ENCODE measurements at places on chromosomes 7 and 10.

DNA sequence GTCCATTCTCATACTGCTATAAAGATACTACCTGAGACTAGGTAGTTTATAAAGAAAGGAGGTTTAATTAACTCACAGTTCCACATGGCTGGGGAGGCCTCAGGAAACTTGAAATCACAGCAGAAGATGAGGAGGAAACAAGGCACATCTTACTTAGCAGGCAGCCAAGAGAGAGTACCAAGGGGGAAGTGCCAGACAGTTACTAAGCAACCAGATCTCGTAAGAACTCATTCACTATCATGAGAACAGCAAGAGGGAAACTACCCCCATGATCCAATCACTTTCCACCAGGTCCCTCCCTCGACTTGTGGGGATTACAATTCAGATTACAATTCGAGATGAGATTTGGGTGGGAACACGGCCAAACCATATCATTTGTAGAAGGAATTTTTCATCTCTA is 36.3 kb downstream of the NHLRC2 start:
- peaks cover 2% of the 10 kb centered on the region for H3K4me1 ChIP-seq
- H3K27ac ChIP-seq, result no peak overlapping the region
- peaks cover 39% of the 10 kb centered on the region for H3K36me3 ChIP-seq
- no peak for DNase-seq

GRCh38 chr7:129959471-129960203 is 6.9 kb upstream of the UBE2H start:
- no peaks in the 10 kb centered on the region for H3K36me3 ChIP-seq
- H3K4me3 ChIP-seq, result no peak overlapping the region
- peaks cover 5% of the 10 kb centered on the region for H3K27me3 ChIP-seq
- no peak overlapping the region for H3K27ac ChIP-seq
- H3K4me1 ChIP-seq, result no peaks in the 10 kb centered on the region
- DNase-seq, result no peak

DNA sequence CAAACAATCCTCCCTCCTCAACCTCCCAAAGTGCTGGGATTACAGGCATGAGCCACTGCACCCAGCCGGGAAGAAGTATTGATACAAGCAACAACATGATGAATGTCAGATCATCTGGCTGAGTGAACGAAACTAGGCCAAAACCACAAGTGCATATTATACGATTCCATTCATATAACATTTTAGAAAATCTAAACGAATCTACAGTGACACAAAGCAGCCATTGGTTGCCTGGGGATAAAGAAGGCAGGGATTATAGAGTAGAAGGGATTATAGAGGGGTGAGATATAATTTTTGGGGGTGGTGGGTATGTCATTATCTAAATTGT is 11.5 kb upstream of the RHBDD2 start:
- peaks cover 7% of the 10 kb centered on the region for H3K27me3 ChIP-seq
- no peak overlapping the region for H3K4me3 ChIP-seq
- peaks cover 9% of the 10 kb centered on the region for H3K4me1 ChIP-seq
- no peak for DNase-seq
- H3K36me3 ChIP-seq, result no peaks in the 10 kb centered on the region
- H3K27ac ChIP-seq, result no peak overlapping the region

GRCh38 chr7:43364391-43364790 is 218.5 kb upstream of the STK17A start:
- H3K27me3 ChIP-seq, result peaks cover 4% of the 10 kb centered on the region
- peak overlapping the region; percentile 28 for H3K27ac ChIP-seq
- H3K36me3 ChIP-seq, result no peaks in the 10 kb centered on the region
- no peaks in the 10 kb centered on the region for H3K4me1 ChIP-seq
- no peak for DNase-seq
- no peak overlapping the region for H3K4me3 ChIP-seq

- peak; percentile 83 for DNase-seq
- H3K4me3 ChIP-seq, result peak overlapping the region; percentile 99
- H3K36me3 ChIP-seq, result peaks cover 77% of the 10 kb centered on the region
Measured at GRCh38 chr7:44977304-44977958, 1.4 kb downstream of the MYO1G start.

GRCh38 chr7:103150192-103150591 is 1.3 kb upstream of the NAPEPLD start:
- H3K27ac ChIP-seq, result peak overlapping the region; percentile 88
- H3K27me3 ChIP-seq, result no peaks in the 10 kb centered on the region
- H3K4me3 ChIP-seq, result peak overlapping the region; percentile 96
- no peak for DNase-seq
- H3K4me1 ChIP-seq, result peaks cover 33% of the 10 kb centered on the region

DNA sequence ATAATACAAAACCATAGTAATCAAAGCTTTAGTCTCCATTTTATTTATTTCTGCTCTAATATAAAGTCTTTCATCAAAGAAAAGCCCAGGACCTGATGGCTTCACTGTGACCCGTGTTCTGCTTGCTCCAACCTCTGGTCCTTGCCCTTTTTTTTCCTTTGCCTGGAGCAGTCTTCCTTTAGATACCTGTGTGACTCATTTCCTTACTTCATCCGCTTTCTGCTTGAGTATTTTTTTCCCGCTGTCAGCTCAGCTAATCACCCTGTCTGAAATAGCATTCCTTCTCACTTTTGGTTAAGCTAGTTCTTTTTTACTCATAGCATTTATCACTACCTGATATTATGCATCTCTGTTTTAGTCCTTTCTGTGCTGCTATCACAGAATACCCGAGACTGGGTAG is 194.8 kb downstream of the ABCA13 start:
- no peak overlapping the region for H3K4me3 ChIP-seq
- peaks cover 9% of the 10 kb centered on the region for H3K27me3 ChIP-seq
- H3K27ac ChIP-seq, result no peak overlapping the region
- H3K4me1 ChIP-seq, result no peaks in the 10 kb centered on the region
- no peak for DNase-seq

- DNase-seq, result no peak
- H3K36me3 ChIP-seq, result peaks cover 43% of the 10 kb centered on the region
- H3K27ac ChIP-seq, result peak overlapping the region; percentile 95
- no peaks in the 10 kb centered on the region for H3K27me3 ChIP-seq
- peak overlapping the region; percentile 97 for H3K4me3 ChIP-seq
- peaks cover 65% of the 10 kb centered on the region for H3K4me1 ChIP-seq
Measured at GRCh38 chr10:1058017-1058416, 1.8 kb downstream of the WDR37 start.

- peaks cover 65% of the 10 kb centered on the region for H3K4me1 ChIP-seq
- H3K4me3 ChIP-seq, result peak overlapping the region; percentile 76
- H3K36me3 ChIP-seq, result peaks cover 4% of the 10 kb centered on the region
- H3K27me3 ChIP-seq, result peaks cover 10% of the 10 kb centered on the region
- peak; percentile 68 for DNase-seq
Measured at GRCh38 chr10:17428351-17429097, 25.9 kb downstream of the ST8SIA6 start.
